ENCODE measurements at places on chromosomes 6 and 20. TPM values are rescaled to one million over a fixed set of nuclear protein-coding genes. Genes with fewer than 3 reads are reported as not detected.

The MPIG6B gene
- 0.33 TPM for total RNA-seq

The HLA-DQB2 gene
- total RNA-seq, result 2.9 TPM

The MAD2L1BP gene
- 41.1 TPM for total RNA-seq

The JPH2 gene
- total RNA-seq, result not detected

The POM121L2 gene
- not detected for total RNA-seq

The DLL1 gene
- 0.37 TPM for total RNA-seq

The NOTCH4 gene
- total RNA-seq, result 0.61 TPM

The RIPPLY2 gene
- total RNA-seq, result not detected

The HLA-F gene
- total RNA-seq, result 300 TPM

The HSPA1L gene
- 3.1 TPM for total RNA-seq

The ANKRD60 gene
- not detected for total RNA-seq

The OR14J1 gene
- not detected for total RNA-seq

The EDN1 gene
- not detected for total RNA-seq

The SIRPB1 gene
- 8.3 TPM for total RNA-seq

The IL17F gene
- total RNA-seq, result not detected

GRCh38 chr20:46571418-46571817, 21.0 kb upstream of the OCSTAMP start:
- no peaks in the 10 kb centered on the region for H3K36me3 ChIP-seq
- no peak overlapping the region for H3K27ac ChIP-seq
- H3K4me3 ChIP-seq, result no peak overlapping the region
- DNase-seq, result no peak
- H3K4me1 ChIP-seq, result peaks cover 32% of the 10 kb centered on the region

GRCh38 chr6:24951811-24952299, 16.1 kb upstream of the RIPOR2 start:
- H3K36me3 ChIP-seq, result peaks cover 40% of the 10 kb centered on the region
- peak overlapping the region; percentile 62 for H3K4me3 ChIP-seq
- peak; percentile 76 for DNase-seq
- H3K4me1 ChIP-seq, result peaks cover 81% of the 10 kb centered on the region
- H3K27me3 ChIP-seq, result no peaks in the 10 kb centered on the region
- H3K27ac ChIP-seq, result peak overlapping the region; percentile 96

DNA sequence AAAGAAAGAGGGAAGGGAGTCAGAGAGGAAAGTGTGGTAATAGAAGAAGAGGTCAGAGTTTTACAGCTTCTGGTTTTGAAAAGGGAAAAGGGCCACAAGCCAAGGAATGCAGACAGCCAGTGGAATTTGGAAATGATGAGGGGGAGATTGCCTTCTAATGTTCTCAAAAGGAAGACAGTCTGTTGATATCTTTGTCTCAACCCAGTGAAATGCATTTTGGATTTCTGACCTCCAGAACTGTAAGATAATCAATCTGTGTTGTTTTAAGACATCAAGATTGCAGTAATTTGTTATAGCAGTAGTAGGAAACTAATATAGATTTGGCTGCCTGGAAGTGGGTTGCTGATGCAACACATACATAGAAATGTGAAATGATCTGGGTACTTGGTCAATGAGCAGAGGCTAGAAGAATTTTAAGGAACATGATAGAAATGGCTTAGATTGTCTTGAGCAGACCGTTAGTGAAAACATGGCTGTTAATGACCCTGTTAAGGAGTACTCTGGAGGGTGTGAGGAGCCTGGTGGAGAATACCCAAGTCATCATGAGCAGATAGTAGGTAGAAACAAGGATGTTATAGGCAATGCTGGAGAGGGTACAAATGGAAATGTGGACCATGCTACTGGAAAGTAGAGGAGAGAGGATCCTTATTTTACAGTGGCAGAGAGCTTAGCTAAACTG, 255.8 kb upstream of the RAB32 start:
- H3K27me3 ChIP-seq, result no peaks in the 10 kb centered on the region
- no peak overlapping the region for H3K27ac ChIP-seq
- no peaks in the 10 kb centered on the region for H3K36me3 ChIP-seq
- DNase-seq, result no peak
- no peaks in the 10 kb centered on the region for H3K4me1 ChIP-seq

GRCh38 chr6:67411036-67411435, 1224.0 kb upstream of the ADGRB3 start:
- no peak for DNase-seq
- no peak overlapping the region for H3K4me3 ChIP-seq
- no peaks in the 10 kb centered on the region for H3K27me3 ChIP-seq
- no peak overlapping the region for H3K27ac ChIP-seq
- H3K36me3 ChIP-seq, result no peaks in the 10 kb centered on the region
- H3K4me1 ChIP-seq, result no peaks in the 10 kb centered on the region

DNA sequence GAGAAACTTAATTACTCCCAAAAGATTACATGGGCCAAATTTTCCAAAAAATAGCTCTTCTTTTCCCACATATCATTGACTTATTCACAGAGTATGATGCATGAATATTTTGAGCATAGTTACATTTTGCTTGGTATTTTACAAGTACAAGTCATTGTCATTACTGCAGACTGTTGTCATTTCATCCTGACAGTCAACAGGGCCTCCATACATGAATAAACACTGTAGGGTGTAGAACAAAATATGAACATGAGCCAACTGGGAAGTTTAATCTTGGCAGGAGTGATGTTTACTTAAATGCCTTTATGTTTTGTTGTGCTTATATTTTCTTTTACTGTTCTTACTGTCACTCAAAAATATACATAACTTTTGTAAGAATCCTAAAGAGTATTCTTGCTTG, 340.7 kb downstream of the ADGRB3 start:
- no peaks in the 10 kb centered on the region for H3K36me3 ChIP-seq
- H3K4me1 ChIP-seq, result no peaks in the 10 kb centered on the region
- H3K4me3 ChIP-seq, result no peak overlapping the region
- no peaks in the 10 kb centered on the region for H3K27me3 ChIP-seq
- no peak overlapping the region for H3K27ac ChIP-seq

GRCh38 chr20:34705397-34706301, 1.5 kb downstream of the TP53INP2 start:
- H3K36me3 ChIP-seq, result no peaks in the 10 kb centered on the region
- no peak for DNase-seq
- H3K27me3 ChIP-seq, result peaks cover 24% of the 10 kb centered on the region
- peak overlapping the region; percentile 5 for H3K27ac ChIP-seq
- H3K4me1 ChIP-seq, result peaks cover 28% of the 10 kb centered on the region

DNA sequence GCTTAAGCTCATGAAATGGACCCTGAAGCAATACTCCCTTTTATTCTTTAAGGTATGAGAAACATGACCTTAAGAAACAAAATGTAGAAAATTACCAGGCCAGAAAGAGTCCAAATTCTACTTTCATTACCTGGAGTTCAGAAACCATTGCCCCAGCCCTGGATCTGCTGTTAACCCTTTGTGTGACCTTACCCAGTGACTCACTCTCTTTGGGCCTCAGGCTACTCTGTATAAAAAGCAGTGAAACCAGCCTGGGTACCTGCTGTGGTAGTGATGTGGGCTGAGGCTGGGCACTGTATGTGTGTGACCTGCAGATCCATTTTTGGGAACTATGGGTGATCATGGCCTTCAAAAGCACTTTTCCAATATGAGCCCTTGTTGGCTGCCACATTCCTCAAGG, 47.2 kb downstream of the SLC9A8 start:
- peaks cover 10% of the 10 kb centered on the region for H3K4me1 ChIP-seq
- no peak overlapping the region for H3K27ac ChIP-seq
- H3K27me3 ChIP-seq, result no peaks in the 10 kb centered on the region
- no peak for DNase-seq
- H3K4me3 ChIP-seq, result no peak overlapping the region

DNA sequence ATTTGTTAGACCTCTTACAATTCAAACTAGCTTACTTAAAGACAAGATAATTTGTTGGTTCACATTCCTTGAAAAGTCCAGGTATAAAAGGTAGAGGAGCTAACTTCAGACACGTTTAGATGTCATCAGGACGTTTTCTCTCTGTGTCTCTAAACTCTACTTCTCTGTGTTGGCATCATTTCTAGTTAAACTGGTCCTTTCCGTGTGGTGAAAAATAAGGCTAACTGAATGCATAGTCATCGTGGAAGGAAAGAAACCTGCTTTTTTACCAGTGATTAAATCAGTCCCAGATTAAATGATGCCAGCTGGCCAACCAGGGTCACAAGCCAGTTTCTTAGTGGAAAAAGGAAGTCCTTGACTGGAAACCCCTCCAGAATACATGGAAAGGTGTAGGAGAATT, 168.4 kb upstream of the AHI1 start:
- H3K4me3 ChIP-seq, result no peak overlapping the region
- H3K27me3 ChIP-seq, result peaks cover 45% of the 10 kb centered on the region
- peaks cover 5% of the 10 kb centered on the region for H3K36me3 ChIP-seq

GRCh38 chr20:50632236-50632635, 59.1 kb downstream of the RIPOR3 start:
- no peaks in the 10 kb centered on the region for H3K36me3 ChIP-seq
- DNase-seq, result no peak
- H3K27ac ChIP-seq, result no peak overlapping the region
- H3K4me3 ChIP-seq, result no peak overlapping the region

DNA sequence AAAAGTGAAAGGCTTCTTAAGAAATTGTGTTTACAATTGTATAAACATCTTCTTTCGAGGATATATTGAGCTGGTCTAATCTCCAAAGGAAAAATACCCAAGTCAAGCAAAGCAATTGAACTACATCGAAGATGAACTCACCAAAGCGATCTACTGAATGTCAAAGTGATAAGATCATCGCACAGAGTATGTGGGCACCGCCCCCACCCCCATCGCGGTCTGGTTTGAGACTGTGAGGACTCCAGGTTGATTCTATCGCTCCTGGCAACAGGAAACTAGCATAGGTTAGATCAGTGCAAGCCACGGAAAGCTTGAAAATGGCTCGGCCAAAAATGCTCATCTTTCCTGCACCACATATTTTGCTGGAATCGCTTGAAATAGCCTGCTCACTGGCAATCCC, 133.2 kb upstream of the RPS6KA2 start:
- no peak overlapping the region for H3K4me3 ChIP-seq
- H3K36me3 ChIP-seq, result no peaks in the 10 kb centered on the region
- H3K27me3 ChIP-seq, result peaks cover 45% of the 10 kb centered on the region
- peaks cover 17% of the 10 kb centered on the region for H3K4me1 ChIP-seq
- peak; percentile 66 for DNase-seq
- H3K27ac ChIP-seq, result no peak overlapping the region

DNA sequence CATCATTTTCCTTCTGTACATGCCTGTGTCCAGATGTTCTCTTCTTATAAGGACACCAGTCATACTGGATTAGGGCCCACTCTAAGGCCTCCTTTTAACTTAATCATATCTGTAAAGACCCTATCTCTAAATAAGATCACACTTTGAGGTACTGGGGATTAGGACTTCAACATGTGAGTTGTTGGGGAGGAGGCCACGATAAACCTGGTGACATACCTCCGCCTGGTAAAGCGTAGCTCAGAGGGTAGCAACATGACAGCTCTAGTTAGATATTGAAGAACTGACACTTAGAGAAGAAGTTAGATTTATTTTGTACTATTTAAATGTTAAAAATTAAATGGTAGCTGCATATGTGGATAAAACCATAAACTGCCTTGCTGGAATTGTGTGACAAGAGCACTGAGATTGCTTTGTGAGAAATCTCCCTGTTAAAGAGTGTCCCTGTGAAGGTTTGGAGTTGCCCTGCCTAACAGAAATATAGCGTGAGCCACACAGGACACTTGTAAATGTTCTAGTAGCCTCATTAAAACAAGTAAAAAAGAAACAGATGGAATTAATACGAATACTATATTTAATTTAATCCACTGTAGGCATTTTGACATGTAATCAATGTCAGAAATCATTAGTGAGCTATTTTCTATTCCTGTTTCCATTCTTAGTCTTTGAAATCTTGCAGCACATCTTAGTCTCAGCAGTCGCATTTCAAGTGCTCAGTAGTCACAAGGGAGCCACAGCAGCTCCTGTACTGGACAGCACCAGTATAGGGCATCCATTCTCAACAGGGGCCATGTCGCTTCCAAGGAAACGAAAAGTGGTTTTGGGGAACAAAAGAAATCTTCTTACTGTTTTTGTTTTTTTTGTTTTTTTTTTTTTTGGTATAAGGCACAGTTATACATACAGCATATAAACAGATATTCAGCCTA, 13.4 kb downstream of the PLCB1 start:
- H3K27me3 ChIP-seq, result no peaks in the 10 kb centered on the region
- H3K4me1 ChIP-seq, result peaks cover 12% of the 10 kb centered on the region
- no peak overlapping the region for H3K4me3 ChIP-seq

DNA sequence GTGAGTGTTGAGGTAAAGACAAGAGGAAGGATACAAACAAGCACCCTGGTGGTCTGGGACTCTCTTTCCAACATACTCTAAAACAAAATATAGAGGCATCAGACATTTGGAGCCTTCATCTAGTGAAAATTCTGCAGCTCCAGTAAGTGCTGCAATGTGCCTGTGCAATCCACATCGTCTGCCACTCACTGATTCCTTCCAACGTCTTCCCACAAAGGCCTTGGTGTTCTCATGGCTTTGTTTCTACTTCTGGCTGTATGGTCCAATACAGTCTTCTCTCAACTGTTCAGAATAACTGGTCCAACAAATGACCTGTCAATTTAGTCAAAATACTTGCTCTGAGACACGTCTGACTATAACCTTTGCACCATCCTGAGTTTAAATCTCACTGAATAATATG, 125.8 kb downstream of the MAP7 start:
- H3K27ac ChIP-seq, result no peak overlapping the region
- H3K27me3 ChIP-seq, result peaks cover 23% of the 10 kb centered on the region
- no peak for DNase-seq
- H3K36me3 ChIP-seq, result no peaks in the 10 kb centered on the region
